ENCODE measurements at places on chromosomes 3 and 15.

DNA sequence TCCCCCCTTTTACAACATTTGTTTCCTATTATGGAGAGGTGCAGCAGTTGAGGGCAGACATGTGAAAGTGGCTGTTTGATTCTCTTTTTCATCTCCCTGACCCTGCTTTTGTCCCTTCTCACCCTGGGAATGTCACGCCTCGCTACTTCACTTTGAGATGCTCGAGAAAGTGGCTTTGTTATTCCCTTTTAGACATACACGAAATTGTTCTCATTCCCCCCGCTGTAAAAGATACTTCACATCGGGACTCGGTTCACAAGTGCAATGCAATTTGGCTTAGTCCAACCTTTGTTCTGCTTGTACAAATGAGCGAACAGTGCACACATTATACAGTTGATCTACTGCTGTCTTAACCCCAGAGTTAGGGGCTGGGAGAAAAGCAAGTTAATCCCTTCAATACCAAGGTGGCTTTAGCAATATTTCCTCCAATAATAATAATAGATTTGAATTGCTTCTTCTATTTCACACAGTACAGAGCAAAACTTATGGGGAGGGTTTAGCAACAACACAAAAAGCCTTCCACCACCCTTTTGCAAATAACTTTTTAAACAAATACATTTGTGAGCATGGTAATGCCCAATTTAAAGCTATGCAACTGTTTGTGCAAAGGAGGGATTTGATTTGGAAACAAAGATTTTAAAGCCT is 5.7 kb upstream of the FOXB1 start:
- DNase-seq, result no peak

- no peak for DNase-seq
Observed at GRCh38 chr15:59166166-59166565, 40.5 kb upstream of the LDHAL6B start.

DNA sequence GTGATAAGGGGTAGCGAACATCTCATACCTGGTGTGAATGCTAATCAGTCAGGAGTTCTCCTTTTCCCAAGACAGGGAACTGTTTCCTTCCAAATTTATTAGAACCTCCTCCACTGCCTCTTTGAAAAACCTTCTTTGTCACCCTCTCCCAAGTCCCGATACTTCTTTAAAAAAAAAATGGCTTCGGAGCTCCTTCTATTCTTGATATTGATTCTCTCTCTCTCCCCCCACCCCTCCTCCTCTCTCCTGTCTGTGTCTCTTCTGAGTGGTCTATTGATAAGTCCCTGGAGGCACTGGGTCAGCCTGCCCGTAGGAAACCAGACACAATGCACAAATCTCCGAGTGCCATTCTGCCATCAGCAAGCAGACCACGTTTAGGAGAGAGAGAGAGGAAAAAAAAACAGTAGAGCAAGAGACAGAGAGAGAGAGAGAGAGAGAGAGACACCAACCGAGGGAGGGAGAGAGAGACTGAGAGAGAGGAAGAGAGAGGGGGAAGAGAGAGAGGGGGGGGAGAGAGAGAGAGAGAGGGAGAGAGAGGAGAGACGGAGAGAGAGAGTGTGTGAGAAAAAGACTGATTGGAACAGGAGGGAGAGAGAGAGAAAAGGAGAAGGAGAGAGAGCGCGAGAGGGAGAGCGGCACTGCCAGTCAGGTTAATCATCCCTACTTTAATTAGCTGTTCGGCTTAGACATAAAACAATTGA is 160.9 kb downstream of the TIGIT start:
- DNase-seq, result no peak

GRCh38 chr3:129311054-129311902 is 32.6 kb downstream of the HMCES start:
- no peak for DNase-seq

DNA sequence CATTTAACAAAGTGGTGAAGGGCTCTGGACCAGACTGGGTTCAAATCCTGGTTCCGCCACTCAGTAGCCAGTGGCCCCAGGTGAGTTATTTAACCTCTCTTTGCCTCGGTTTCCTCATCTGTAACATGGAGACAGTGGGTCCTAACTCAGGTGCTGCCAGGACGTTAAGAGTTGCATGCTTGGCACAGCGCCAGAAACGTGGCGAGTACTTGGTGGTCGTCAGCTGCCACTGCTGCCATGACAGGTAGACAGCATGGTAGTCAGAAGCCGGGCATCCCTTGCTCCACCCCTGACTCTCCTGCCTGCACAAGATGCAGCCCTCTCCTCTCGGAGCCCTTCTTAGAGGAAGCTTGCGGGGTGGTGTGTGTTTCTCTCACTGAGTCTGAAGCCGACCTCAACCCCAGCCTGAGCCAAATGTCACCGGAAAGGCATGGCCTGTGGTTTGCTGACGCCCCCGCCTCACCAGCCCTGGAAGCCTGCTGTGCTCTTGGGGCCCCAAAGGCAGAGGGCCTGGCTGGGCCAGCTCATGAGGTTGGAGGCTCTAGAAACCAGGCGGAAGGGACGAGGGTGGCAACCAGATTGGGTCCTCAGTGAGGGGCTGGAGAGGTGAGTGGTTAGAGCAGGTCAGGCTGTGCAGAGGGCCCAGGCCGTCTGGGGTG is 160.8 kb upstream of the TLE3 start:
- DNase-seq, result peak; percentile 86

GRCh38 chr3:66989860-66990696 is 8.0 kb upstream of the KBTBD8 start:
- DNase-seq, result no peak

DNA sequence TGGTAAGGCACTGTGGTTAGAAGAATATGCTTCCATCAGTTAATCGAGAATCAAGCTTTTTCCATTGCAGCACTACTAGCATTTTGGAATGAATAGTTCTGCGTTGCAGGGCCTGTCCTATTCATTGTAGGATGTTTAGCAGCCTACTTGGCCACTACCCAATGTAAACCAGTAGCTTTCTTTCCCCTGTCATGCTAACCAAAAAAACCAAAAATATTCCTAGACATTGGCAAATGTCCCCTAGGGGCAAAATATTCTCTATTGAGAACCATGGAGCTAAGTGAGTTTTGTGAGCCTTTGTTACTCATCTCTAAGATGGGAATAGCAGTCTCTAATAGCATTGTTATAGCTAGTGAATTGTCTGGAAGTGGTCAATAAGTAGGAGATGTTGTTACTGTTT is 187.2 kb downstream of the CADPS start:
- no peak for DNase-seq

- DNase-seq, result no peak
Observed at GRCh38 chr15:56496635-56497034, 31.7 kb upstream of the MNS1 start.

DNA sequence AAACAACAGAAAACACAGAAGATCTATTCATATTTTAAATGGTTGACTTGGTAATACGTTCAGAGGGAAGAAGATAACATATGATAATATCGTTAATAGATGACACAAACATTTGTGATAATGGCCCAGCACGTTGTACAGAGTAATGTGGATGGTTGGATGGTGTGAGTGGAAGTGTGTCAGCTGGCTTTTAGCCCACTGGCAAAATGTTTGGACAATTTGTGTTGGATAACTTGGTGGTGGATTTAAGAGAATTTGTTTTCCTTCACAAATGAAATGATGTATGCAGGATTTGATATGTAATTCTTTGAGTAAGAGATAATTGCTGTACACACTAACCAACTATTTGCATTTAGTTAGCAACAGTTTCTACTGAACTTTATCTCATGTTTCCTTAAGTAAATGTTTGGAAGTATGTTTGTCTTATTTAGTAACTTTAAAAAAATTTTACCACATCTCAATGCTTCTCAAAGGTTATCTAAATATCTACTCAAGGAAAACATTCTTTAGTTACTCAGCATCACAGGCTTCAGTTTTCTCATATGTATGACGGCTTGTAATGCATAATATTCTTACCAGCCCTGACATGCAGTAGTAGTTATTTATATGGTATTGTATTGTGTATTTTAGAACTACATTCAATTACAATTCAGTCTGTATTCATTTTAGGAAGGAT is 328.5 kb upstream of the GOLIM4 start:
- DNase-seq, result no peak

GRCh38 chr3:184085389-184085852 is 11.4 kb upstream of the HTR3E start:
- no peak for DNase-seq

DNA sequence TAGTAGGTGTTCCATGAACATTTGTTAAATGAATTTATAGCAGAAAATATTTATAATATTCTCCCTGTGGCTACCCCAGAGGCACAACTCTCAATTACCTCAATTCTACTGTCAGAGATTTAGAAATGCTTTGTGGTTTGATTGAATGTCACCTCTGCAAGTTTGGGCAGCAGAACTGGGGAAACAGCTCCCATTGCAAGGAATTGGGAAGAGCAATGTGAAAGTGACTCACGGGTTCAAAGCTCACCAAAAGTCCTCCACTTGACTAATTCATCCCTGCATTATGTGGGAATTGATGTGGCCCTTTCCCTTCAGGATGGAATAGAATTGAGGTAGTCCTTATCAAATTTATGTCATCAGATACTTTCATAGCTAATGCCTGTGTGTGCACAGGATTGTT is 562.7 kb downstream of the MFSD1 start:
- no peak for DNase-seq

DNA sequence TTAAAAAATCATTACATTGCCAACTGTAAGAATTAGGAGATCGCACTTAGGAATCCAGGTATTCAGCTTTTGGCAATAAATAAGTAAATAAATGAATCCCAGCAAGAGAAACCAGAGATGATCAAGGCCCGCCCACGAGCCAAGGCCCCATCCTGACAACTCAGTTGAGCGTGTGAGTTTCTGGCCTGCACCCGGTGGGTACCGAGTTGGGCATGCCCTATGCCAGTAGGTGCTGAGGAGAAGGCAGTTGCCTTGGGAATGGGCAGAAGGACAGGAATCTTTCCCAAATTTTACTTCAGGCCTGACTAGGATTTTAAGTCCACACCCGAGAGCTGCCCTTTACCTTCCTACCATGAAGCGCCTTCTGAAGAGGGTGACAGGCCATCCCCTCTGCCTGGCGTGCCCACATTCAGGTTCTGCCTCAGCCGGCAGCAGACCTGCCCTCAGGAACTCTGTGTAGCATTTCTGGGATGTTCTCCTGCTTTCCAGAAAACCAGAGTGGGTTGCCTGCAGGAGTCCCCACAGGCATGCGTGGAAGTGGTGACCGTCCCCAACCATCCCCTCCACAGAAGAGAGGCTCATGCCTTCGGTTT is 99.3 kb upstream of the ALDH1A3 start:
- no peak for DNase-seq

Data from stimulated activated CD4-positive, alpha-beta T cell treated with anti-CD3 and anti-CD28 coated beads, Interleukin-1b, Interleukin-23, amount 100 ng/mL, for 48 hours (primary cell).